ENCODE measurements at places on chromosomes 5 and 9. TPM values are rescaled to one million over a fixed set of nuclear protein-coding genes. Genes with fewer than 3 reads are reported as not detected.
A peak's percentile ranks its signal among the peaks of the same experiment; 100 is the strongest.

- no peak for DNase-seq
These were observed 89.1 kb upstream of the FBXW11 start for GRCh38 chr5:172095368-172096206.

GRCh38 chr5:37553720-37554404, 174.7 kb downstream of the WDR70 start:
- DNase-seq: peak; percentile 63

DNA sequence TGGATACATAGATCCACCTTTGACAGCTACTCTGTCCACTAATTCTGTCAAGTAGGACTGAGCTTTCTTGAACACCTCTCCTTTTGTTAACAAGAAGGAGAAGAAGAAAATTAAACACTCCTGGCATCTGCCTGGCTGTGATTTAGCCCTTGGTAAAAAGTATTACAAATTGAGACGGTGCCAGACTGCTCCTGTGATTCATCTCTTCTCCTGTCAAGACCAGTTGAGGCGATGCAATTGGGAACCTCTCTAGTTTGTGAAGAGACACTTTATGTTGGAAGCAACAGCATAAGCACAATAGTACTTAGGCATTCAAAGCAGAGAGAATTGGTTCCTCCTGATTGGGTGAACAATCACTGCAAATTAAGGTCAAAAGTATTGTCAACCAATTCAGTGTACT, 72.7 kb downstream of the GHR start:
- DNase-seq: no peak

GRCh38 chr5:132641841-132642240, 16.1 kb upstream of the IL13 start:
- DNase-seq: no peak

Gene PTGS1
- 192 TPM for total RNA-seq

GRCh38 chr5:150017226-150018005, 16.9 kb downstream of the HMGXB3 start:
- no peak for DNase-seq

DNA sequence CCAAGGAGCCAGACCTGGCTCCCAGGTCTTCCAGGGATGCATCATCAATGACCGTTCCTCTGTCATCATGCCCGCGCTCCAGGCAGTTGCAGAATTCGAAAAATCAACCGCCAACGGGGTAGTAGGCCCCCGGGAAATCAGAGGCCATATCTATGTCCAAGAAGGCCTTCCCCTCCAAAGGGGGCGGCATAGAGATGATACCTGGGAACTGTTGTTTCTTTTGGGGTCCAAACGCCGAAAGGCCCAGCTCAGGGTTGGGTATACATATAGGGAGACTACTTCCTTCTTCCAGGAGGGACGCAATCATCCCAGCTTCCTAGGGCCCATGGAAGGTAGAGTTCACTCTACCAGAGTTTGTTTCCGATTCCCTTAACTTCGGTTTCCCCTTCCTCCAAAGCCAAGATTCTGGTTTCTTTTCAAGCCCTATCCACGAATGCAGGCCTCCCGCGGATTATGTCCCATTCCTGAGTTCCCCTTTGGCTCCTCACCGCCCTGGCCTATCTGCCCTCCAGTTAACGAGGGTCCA, 754 bp downstream of the DCAF12 start:
- DNase-seq: peak; percentile 34

- DNase-seq: no peak
These were observed 206.0 kb upstream of the WWC1 start for GRCh38 chr5:168085261-168086031.

GRCh38 chr9:91241909-91242308, 119.8 kb downstream of the AUH start:
- DNase-seq: no peak

- DNase-seq: no peak
These were observed 14.0 kb upstream of the DENND4C start for GRCh38 chr9:19216466-19216865.

Gene NSUN2
- total RNA-seq: 52.5 TPM

Gene TTC16
- total RNA-seq: not detected

DNA sequence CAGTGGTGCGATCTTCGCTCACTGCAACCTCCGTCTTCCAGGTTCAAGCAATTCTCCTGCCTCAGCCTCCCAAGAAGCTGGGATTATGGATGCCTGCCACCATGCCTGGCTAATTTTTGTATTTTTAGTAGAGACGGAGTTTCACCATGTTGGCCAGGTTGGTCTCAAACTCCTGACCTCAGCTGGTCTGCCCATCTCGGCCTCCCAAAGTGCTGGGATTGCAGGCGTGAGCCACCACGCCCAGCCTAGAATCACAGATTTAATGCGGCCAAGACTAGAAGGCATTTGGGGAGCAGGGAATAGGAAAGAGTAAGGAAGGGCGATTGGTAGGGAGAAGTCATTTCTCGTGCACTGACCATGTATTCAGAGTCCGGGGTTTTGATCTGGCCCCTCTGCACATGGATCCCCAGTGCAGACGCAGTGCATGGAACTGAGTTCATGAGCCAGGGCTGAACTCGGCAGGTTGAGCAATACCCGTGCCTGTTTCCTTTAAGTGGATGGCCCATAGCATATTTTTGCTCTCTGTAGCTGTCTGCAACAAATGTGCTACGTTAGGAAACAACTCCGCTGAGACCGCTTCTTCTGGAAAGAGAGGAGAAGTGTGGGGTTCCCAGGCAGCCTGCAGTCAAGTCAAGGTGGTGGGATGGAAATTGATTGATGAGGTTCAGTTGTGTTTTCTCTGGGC, 3.4 kb upstream of the HMCN2 start:
- DNase-seq: no peak

Gene CDKN2A
- 3.6 TPM for total RNA-seq

DNA sequence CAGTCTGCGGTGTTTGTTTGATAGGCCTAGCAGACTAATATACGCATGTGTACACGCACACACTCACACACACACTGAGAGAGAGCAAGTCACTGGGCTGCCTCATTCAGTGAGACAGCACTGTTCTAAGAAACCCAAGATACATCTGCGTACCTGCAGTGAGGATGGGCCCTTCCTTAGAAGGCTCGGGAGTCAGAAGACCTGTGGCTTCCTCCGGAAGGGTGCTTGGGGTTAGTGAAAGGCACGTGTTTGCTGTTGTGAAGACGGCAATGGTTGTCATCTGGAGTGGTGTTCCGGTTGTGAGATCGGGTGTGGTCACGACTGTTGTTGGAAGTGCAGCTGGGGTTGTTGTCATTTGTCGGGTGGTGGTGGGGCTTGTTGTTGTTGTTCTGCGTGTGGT, 11.7 kb downstream of the TIMD4 start:
- no peak for DNase-seq

Gene CTNNAL1
- 21.9 TPM for total RNA-seq

- DNase-seq: no peak
These were observed 159.9 kb downstream of the MAN2A1 start for GRCh38 chr5:109849478-109850088.

GRCh38 chr5:151023047-151023615, 2.7 kb downstream of the GPX3 start:
- no peak for DNase-seq

Gene QRFP
- total RNA-seq: not detected

GRCh38 chr9:89576404-89576839, 28.4 kb upstream of the GADD45G start:
- no peak for DNase-seq

Gene TLX3
- total RNA-seq: not detected

Gene MXD3
- total RNA-seq: 19.4 TPM

DNA sequence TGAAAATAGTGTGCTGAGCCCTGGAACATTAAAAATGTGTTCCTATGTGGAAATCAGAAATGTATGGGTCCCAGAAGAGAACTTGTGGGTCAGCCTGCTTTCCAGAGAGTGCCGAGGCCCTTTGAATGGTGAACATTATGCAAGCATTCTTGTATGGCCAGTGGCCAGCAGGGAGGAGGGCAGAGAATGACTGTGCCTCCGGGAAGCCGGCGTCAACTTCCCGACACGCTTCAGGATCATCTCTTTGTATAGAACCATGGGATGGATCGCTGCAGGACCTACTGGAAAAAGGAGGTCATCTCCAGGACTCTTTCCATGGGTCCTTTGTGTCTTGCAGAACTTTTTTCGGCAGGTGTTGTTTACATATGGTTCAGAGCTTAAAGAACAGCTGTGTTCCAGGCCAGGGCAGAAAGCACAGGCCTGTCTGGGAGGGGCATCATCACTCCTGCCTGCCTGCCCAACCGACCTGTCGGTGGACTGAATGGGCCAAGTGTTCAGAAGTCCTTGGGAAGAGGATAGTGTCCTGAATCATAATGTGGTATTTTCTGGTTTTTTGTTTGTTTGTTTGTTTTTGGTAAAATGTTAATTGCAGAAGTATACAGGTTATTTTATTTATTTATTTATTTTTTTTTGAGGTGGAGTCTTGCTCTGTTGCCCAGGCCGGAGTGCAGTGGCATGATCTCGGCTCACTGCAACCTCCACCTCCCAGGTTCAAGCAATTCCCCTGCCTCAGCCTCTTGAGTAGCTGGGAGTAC, 9.0 kb downstream of the PRRC2B start:
- DNase-seq: peak; percentile 81

DNA sequence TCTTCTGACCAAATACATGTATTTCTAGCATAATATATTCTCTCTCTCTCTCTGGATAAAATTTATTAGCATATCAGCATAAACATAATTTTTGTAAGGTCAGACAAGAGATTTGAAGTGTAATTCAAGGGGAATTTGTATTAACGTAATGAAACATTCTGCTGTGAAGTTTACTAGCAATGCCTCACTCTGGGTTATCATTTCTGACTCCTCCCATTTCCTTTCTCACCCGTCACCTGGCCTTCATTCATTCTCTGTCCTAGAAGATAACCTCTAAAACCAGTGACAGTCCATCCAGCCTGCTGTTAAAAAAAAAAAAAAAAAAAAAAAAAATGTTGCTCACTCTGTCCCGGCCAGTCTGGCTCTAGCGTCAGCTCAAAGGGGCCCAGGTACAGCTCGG, 27.1 kb downstream of the GRAMD2B start:
- no peak for DNase-seq

GRCh38 chr9:33236571-33236970, 3.4 kb upstream of the SPINK4 start:
- DNase-seq: no peak

DNA sequence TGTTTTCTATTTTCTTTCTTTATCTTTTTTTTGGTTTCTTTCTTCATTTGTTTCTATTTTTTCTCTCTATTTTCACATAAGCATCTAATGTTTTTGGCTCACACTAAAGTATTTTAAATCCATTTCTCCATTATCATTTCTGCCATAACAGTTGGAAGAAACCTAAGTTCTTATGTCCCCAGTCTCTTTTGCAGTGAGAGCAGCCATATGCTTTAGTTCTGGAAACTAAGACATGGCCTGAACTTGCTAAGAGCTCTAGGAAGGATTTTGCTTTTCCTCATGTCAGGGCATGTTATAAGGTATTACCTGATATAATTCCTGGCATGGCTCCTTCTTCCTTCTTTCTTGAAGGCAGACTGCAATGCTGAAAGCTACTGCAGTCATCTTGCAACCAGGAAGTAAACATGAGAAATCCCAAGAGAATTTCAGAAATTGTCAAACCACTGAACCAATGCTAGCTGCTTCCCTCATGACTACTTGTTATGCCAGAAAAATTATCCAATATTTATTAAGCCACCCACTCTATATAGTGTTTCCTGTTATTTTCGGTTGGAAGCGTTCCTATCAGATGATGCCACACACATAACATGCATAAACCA, 171.1 kb downstream of the TAF11L14 start:
- DNase-seq: no peak

Gene ARHGEF37
- 13.4 TPM for total RNA-seq

Gene GLDC
- 0.58 TPM for total RNA-seq

Gene C5
- total RNA-seq: 1.3 TPM

DNA sequence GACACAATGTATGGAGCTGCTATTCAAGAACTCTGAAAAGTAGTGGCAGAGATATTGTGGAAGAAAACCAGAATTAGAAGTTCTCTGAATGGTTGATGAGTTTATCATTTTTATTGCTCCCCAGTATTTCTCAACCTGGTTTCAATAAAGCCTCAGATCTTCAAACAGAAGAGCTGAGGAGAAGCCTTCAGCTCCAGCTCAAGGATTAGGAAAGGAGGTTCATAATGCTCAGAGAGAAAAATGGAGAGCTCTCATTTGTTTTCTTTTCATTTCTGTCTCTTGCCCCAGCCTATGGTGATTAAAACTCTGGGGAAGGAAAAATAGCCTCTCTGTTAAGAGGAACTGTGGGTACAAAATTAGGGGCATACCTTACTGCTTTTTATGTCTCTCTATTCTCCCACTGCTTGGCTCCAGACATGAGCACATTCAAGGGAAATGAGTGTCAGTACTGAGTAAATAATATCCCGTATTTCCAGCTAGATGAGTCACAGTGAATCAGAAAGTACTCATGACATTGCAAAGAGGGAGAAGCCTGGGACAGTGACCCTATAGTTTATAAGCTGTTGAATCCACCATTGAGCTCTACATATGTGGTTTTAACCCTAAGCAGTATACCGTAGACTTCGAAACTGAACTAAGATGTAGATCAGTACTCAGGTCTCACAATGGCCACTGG, 138.1 kb downstream of the EMB start:
- DNase-seq: no peak

DNA sequence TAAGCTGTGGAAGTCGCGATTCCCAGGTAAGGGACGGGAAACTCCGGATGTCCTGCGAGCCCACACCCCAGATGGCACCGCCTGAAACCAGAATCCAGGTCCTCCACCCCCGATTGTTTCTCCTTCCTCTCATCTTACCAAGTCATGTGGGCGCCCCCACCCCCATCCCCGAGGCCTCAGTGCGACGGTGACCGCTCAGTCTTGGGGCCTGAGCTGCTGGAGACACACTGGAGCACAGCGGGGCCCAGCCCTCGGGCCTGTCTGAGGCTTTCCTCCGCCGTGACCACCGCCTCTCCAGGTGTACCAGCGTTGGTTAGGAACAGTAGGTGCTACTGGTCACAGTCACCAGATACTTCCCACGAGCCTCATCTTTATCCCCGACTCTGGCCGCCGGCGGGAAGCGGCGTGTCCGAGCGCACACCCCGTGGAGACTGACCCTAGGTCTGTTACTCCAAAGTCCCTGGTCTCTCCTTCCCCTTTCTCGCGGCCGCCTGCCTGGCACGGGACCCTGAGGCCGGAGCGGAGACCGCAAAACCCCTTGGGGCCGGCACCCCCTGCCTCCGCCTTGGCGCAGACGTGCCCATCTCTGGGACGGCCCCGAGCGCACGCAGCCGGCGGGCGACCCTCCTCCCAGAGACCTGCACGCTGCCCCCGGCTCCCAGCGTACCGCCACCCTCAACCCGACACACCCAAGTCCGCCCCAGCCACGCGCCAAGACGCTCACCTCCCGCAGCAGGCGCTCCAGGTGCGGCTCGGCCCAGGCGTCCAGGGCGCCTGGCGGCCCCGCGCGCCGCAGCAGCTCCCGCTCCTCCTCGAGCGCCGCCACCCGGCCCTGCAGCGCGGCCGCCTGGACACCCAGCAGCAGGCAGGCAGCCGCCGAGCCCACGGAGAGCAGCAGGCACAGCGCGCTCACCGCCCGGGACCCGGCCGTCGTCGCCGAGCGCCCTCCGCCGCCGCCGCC, 733 bp downstream of the COL23A1 start:
- DNase-seq: no peak

Gene MYMK
- total RNA-seq: not detected

- no peak for DNase-seq
These were observed 31.4 kb upstream of the SARDH start for GRCh38 chr9:133769511-133770075.

Data from mucosa of descending colon (tissue), 3 donors.